Bronchial epithelial cell (primary cell): ENCODE measurements at places on chromosomes 7 and 10. TPM values are rescaled to one million over a fixed set of nuclear protein-coding genes. Genes with fewer than 3 reads are reported as not detected.

DNA sequence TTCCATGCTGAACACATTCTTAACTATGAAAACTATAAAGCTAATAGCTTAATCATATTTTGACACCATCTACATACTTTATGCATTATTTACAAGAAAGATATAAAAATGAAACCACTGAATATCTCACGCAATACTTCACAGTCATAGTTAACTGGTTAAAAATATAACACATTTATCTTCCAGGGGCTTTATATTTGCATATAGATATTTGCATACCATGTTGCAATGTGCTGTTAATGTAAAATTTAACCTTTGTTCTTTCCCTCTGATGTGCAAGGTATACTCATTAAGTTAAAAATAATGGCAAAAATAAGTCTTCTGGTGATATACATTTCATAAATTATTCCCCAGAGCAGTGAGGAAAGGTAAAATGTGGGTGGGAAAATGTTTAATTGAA is 76.9 kb upstream of the MGMT start:
- no peak for DNase-seq

DNA sequence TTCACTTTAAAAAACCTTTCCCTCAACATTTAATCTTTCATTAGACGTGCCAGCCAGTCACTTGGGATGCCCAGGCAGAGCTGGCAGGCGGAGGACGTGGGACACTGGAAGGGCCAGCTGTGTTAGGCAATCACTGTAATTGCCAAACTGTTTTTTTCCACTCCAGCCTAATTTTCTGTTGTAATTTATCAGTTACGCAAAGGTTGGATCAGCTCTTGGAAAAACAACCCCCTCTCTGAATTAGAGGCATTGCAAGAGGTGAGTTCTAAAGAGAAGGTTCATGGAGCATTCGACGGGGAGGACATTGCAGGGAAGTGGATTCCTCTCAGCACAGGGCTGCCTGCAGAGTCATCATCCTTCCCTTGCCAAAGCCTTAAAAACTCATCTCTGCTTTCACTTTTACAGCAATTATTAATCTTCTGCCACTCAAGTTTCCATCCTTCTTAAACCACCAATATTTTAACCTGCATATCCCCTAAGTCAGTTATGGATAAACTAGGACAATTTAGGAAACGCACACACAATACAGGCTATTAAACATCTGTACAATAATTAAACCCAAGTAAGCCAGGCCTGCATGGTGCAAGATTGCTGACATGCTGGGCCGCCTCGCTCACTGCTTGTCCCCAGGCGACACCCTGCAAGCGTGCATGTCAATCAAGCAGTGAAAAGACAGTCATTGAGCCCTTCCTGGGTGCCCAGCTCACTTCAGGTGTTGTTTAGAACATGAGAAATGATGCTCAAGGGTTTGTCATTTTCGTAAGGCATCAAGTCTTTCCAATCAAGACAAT is 272.3 kb upstream of the RNF32 start:
- DNase-seq = no peak

- peak; percentile 62 for DNase-seq
Observed at GRCh38 chr7:114242992-114243507, 171.6 kb upstream of the FOXP2 start.

DNA sequence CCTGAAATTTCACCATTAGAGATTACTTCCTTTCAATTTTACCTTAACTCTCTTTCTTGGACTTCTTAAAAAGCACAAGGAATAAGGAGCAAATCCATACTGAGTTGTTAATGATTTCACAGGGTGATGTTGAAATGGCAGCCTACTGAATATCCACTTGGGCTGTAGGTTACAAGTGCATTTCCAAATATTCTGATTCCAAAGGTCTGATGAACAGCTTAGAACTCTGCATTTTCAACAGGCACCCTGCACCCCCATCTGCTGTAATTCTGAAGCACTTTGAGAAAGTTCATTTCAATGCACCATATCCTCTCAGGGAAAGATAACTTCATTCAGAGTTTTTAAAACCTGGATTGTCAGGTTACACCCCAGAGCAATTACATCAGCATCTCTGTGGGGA is 368.4 kb downstream of the KCNMA1 start:
- no peak for DNase-seq

DNA sequence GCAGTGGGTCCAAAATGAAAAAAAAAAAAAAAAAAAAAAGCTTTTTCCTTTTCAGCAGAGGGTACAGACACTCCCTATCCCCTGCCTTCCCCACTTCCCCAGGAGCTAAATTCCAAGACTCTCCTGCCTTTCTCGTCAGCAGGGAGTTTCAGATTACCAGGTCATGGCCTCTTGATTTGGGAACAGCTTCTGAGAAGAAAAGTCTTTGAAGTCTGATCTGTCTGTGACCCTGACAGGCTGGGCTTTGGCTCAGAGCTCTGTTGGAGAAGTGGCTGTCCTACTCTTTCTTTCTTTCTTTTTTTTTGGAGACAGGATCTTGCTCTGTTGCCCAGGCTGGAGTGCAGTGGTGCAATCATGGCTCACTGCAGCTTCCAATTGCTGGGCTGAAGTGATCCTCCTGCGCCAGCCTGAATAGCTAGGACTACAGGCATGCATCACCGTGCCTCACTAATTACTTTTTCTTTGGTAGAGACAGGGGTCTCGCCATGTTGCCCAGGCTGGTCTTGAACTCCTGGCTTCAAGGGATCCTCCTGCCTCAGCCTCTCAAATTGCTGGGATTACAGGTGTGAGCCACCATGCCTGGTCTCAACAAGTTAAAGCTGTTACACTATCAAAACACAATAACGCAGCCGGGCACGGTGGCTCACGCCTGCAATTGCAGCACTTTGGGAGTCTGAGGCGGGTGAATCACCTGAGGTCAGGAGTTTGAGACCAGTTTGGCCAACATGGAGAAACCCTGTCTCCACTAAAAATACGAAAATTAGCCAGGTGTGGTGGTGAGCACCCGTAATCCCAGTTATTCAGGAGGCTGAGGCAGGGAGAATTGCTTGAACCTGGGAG is 59.9 kb downstream of the COL26A1 start:
- no peak for DNase-seq

DNA sequence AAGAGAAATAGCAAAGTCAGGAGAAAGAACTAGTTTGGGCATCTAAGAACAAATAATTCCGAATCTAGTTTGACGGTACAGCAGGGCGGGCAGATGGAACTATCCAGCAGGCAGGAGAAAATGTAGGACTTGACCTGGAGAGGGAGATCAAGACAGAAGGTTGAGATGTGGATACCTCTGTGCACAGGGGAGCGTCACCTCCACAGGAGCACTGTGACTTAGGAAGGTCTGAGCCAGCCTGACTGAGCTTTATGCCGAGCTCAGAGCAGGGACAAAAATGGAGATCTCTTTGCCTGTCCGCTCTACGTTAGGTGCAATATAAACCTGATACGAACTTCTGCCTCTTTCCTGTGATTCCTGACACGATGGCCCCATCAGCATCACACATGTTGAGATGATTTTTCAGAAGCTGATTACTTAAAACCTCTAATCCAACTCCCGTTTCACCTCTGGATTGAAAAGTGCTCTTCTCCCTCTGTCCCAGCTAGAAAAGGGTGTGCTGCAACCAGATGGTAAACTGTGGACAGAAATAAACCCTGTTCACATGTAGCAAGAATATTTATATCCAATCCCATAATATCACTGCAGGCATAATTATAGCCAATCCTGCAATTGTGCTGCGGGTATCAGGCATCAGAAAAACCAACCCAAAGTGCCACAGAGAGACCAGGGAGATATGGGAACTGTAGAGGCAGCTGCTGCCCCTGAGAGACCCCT is 13.6 kb upstream of the SORBS1 start:
- no peak for DNase-seq

DNA sequence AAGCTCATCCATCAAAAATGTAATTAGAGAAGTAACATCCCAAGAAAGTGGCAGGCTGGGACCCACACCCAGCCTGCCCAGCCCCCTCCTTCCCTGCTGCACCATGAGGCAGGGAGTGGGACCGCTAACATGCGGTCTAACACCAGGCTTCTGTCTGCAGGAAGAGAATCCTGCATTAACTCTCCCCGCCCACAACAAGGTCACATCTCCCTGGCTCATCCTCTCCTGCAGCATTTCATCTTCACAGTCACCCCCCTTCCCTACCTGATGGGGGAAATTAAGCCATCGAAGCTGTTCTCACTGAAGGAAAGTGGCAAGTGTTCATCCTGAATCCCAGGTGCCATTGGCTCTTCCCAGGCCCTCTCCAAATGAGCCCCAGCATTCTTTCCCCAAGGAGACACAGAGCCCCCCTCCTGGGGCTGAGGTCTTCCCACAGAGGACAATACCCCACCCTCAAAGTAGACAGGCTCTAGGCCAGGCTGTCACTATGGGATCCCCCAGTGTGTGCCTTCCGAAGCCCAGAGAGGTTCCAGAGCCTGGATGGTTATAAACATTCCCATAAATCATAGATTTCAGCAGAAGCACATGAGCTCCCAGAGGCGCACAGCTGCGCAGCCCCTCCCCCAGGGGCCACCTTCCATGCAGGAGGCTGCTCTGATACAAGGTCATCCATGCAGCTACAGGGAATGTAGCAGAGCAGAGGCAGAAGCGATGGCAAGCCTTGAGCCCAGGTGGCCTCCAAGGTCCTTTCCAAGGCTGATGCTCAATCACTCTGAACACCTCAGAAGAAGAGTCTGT is 148.0 kb downstream of the OAT start:
- DNase-seq = no peak

The LFNG gene
- 4.5 and 6.8 TPM in 2 replicates for total RNA-seq

The ADRA2A gene
- not detected in 2 replicates for total RNA-seq

DNA sequence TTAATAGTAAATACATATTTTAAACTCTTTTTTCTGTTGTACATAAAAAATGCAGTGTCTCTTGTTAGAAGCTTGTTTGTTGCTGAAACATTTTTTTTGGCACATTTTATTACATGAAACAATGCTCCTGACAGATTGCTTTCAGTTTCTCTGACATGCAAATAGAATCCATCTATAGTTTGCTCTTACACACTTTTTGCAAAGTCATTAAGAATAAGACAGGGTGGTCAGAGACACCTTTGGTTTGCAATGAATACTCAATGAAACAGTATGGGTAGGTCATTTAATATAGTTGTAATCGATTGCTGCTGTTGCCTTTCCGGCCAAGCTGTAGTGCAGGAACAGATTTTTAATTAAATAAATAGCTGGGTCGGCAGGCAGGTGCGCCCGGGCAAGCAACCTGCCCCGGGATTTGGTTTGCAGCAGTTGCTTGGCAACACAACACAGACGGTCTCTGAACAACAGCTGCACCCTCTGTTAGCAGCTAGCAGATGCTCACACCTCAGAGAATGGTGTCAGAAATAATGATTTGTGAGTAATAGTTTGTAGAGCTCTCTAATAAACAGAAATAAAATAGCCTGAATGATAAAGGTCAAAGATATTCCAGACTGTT is 115.7 kb upstream of the CACNA2D1 start:
- peak; percentile 18 for DNase-seq
